ENCODE measurements at places on chromosomes 4 and X.

GRCh38 chr4:55255179-55255578, 90.9 kb upstream of the SRD5A3 start:
- no peak for DNase-seq

- no peak for DNase-seq
These were observed 231.6 kb downstream of the TLL1 start for GRCh38 chr4:166104623-166105022.

GRCh38 chrX:72351606-72352334, 46.1 kb upstream of the CITED1 start:
- no peak for DNase-seq

DNA sequence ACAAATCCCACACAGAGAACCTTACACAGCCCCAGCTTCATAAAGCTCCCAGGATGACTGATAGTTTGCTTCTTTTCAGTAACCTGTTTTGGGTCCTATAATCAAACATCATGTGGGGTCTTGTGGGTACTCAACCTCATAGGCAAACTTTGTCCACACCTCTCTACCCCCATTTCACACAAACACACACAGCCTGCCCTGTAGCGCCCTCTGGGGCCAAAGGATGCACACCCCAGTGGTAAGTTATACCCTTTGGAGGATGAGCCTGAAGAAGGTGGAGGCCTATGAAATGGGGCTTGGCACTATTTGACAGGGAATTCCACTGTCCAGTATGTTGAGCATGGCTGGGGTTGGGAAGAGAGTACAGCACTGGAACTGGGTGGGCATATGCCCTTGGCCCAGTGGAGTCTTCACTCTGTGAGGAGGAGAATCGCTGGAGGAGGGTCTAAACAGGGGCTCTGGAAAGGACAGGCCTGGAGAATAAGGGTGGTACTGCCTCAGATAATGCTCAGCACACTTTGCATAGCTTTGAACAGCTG, 30.5 kb upstream of the COL25A1 start:
- no peak for DNase-seq

DNA sequence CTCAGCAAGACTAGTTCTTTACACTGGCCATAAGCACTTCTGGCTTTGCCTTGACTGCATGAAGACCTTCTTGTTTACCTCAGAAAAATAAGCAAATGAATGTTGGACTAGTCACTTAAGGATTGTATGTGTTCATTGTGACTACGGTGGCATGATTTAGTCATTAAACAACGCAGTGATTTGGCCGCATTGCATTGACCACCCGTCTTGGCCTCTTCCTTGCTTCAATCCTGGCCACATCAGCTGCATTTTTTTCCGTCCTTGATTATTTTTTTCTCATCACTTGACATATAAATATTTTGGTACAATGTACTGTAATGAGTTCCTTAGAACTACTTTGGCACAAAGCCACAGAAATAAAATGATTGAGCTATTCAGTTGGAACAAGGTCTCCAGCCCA, 656.2 kb downstream of the RAB28 start:
- no peak for DNase-seq

GRCh38 chr4:110518889-110519490, 43.0 kb downstream of the ENPEP start:
- DNase-seq, result no peak

DNA sequence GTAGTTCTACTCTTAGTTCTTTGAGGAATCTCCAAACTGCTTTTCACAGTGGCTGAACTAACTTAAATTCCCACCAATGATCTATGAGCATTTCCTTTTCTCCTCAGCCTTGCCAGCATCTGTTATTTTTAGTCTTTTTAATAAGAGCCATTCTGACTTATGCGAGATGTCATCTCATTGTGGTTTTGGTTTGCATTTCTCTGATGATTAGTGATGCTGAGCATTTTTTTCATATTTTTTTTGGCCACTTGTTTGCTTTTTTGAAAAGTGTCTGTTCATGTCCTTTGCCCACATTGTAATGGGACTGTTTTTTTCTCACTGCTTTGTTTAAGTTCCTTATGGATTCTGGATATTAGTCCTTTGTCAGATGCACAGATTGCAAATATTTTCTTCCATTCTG, 21.5 kb upstream of the PHKA1 start:
- no peak for DNase-seq

GRCh38 chr4:142840516-142841123, 5.5 kb downstream of the INPP4B start:
- DNase-seq, result peak; percentile 53

GRCh38 chr4:10460313-10461047, 3.3 kb upstream of the ZNF518B start:
- no peak for DNase-seq

GRCh38 chr4:32560306-32560705, 1840.1 kb downstream of the PCDH7 start:
- DNase-seq, result no peak

- no peak for DNase-seq
These were observed 38.7 kb upstream of the SETD7 start for GRCh38 chr4:139594591-139595185.

GRCh38 chr4:122334828-122335227, 44.0 kb upstream of the ADAD1 start:
- no peak for DNase-seq

GRCh38 chr4:3811621-3812020, 45.4 kb downstream of the ADRA2C start:
- DNase-seq, result no peak

DNA sequence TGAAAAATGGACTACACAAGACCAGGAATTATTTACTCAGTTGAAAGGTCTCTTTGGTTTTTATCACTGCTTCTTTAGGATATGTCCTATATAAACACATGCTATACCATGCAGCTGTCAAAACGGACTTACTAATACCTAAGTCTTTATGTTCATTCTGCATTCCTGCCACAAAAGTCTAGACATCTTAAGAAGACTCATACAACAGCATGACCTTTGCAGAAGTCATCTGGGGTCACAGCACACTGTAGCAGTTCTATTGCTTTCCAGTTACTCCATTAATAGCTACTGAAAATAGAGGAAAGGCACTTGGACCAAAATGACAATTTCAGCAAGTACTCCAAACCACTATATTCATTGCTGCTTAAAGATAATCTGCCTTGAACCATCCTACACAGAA, 53.2 kb downstream of the DDX60 start:
- DNase-seq, result no peak

- no peak for DNase-seq
These were observed 167.4 kb downstream of the GPC3 start for GRCh38 chrX:133818019-133818418.

GRCh38 chrX:4754878-4755604, 1041.6 kb upstream of the PRKX start:
- DNase-seq, result no peak

DNA sequence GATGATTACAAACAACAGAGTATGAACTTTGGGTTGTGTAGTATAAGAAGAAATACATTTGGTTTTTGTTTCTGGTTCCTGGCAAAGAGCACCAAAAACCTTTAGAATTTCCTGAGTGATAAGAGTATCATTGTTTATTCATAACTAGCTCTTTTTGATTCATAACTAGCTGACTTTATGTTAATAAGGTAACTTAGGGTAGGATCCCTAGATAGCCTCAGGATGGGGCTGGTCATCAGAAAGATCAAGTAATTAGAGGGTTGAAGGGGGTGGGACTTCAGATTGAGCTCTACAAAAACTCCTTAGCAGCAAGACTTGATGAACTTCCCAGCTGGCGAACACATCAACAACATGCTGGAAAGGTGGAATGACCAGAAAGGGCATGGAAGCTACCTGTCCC, 166.5 kb downstream of the SCFD2 start:
- no peak for DNase-seq

- DNase-seq, result no peak
These were observed 997 bp downstream of the NKX1-1 start for GRCh38 chr4:1405254-1405635.

DNA sequence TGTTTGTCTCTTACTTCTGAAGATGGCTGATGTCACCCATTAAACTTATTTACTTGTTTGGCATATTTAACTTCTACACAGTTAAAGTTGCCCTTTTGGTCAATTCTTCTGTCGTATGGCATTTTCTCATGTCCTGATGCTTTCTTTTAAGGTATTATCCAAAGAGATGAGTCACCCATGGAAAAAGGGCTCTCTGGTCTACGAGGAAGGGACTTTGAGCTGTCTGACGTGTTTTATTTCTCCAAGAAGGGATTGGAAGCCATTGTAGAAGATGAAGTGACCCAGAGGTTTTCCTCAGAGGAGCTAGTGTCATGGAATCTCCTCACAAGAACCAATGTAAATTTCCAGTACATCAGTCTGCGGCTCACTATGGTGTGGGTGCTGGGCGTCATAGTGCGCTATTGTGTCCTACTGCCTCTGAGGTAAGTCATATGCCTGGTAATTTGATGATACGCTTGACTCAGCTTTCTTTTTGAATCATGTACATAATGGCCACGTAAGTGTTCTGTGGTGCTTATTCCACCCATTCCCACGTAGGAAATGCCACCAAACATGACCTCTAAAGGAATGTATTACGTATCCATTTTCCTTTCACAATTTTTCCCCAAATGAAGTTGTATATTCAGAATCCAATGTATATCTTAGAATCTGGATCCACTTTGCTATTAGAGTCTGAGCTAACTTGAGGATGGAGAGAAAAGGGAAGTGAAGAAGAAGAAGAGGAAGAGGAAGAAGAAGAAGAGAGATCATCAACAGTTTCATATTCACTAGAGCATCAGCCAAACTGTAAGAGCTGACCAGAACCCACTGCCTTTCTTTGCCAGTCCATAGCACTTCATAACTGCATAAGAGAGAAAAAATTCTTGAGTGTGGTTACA, 45.7 kb downstream of the GPAT3 start:
- no peak for DNase-seq

DNA sequence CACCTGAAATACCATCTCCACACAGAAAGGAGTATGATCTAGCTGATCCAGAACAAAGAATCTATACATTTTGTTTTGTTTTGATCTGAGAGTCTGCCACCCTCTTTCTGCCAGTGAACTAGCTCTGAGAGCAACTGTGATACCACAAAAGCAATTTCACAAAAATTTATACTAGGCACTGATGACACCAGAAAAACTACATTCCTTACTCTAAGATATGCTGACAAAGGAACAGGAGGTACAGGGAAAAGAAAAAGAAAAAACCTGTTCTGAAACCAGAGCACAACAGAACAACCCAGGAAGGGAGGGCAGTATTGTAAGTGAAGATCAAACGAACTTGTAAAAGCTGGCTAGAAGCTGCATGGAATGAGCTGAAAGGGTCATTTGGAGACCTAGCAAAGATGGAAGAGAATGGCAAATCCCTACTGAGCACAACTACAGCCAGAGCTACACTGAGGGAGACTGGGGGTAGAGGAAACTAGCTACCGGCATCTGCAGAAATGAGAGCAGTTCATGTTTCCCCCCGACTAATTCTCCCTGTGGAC, 31.9 kb downstream of the AMOT start:
- DNase-seq, result no peak

DNA sequence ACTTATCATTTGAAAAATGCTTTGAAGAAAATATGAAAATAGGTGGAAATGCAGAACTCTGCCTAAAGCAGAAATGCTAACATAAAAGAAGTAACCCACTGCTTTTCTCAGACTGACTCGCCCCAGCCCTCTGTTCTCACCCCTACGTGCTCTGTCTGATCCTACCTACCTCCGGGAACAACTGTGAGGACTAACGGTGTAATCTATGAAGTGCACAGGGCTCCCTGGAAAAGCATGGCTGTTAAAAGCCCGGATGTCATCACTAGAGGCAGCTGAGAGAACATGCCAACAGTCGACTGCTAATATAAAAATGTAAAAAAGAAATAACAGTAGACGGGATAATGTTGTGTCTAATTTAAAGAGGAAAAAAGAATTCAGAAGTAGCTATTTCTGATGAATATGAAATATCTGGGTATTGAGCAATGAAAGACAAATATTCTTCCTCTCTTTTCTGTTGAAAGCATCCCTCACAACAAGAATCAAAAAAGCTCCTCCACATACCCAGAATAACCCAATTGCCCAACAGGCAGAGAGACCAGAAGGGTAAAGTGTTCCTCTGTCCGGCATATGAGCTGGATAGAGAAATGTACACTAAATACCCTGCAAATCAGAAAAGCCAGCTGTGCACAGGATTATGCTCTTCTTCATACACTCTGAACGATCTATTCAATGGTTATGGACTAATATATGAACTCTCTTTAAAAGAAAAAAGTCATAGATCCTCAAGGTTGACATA, 130.7 kb downstream of the TSPAN5 start:
- no peak for DNase-seq

- DNase-seq, result no peak
These were observed 22.0 kb upstream of the VEGFC start for GRCh38 chr4:176814770-176815169.

DNA sequence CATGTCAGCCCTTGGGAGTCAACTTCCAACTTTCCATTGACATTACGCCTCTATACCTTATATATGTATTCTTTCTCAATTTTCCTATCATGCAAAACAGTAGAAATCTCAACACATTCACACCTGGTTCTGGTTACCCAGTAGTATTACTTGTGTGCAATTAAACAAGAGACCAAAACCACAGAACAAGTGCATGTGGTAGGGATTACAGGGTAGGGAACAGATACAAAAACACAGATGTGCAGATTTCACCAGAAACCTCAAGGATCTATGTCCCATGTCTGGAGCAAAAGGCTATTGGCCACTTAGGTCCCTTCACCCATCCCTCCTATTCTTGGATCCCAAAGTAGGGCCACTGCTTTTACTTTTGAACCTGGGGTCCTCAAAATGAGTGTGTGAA, 143.6 kb upstream of the ZCCHC13 start:
- DNase-seq, result no peak

- no peak for DNase-seq
These were observed 207.6 kb upstream of the SLITRK2 start for GRCh38 chrX:145609951-145610511.

DNA sequence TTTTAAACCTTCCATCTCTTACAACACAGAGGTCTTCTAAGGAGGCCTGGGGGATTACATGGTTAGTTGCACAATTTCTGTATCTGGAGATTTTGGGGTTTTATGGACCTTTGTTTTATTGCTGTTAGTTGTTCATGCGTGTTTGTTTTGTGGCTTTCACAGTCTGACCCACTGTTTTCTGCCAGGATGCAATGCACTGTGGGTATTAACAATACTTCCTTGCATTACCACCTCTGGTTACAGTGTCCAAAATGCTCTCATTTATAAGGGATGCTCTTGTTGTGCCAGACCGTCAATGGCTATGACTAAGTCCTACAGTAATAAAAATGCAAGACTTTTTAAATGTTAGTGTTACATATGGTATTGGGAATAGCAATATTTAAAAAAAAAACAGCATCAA, 730.2 kb downstream of the KCTD8 start:
- no peak for DNase-seq

Data from CD4-positive, alpha-beta T cell treated with Interferon alpha-2 for 1 hour (primary cell).